ENCODE measurements at places on chromosomes 7 and 10.

- no peak for DNase-seq
Observed at GRCh38 chr10:59934701-59935100, 28.3 kb upstream of the CCDC6 start.

DNA sequence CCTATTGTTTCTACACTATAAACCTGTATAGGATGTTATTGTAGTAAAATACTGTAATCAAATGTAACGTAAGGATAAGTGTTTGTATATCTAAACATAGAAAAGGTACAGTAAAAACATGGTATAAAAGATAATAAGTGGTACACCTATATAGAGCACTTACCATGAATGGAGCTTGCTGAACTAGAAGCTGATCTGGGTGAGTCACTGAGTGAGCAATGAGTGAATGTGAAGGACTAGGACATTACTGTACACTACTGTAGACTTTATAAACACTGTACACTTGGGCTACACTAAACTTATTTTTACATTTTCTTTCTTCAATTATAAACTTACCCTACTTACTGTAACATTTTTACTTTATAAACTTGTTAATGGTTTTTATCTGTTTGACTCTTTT lies 732.9 kb upstream of the LRRN3 start:
- no peak for DNase-seq

DNA sequence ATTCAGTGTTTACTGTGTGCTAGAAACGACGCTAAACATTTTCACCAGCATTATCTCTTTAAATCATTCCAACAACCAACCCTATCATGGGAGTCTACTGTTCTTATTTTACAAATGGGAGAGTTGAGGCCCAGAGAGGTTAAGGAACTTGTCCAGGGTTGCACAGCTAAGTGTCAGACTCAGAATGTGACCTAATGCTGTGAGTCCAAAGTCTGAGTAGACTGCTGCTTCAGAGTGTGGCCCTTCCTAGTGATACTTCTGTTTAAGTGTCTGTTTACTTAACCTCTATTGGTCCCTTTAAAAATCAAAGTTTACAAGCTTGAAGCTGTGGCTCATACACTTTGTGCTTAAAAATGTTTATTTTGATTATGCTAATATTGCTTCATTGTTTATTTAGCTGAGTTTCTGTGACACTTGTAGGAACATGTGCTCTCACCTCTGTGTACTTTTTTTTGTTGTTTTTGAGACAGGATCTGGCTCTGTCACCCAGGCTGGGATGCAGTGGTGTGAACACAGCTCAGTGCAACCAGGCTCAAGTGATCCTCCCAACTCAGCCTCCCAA lies 84.4 kb upstream of the SYPL1 start:
- DNase-seq = no peak

- no peak for DNase-seq
Observed at GRCh38 chr10:70621503-70622078, 19.1 kb upstream of the PRF1 start.

GRCh38 chr10:74290708-74291107 lies 139.7 kb downstream of the ADK start:
- peak; percentile 79 for DNase-seq

DNA sequence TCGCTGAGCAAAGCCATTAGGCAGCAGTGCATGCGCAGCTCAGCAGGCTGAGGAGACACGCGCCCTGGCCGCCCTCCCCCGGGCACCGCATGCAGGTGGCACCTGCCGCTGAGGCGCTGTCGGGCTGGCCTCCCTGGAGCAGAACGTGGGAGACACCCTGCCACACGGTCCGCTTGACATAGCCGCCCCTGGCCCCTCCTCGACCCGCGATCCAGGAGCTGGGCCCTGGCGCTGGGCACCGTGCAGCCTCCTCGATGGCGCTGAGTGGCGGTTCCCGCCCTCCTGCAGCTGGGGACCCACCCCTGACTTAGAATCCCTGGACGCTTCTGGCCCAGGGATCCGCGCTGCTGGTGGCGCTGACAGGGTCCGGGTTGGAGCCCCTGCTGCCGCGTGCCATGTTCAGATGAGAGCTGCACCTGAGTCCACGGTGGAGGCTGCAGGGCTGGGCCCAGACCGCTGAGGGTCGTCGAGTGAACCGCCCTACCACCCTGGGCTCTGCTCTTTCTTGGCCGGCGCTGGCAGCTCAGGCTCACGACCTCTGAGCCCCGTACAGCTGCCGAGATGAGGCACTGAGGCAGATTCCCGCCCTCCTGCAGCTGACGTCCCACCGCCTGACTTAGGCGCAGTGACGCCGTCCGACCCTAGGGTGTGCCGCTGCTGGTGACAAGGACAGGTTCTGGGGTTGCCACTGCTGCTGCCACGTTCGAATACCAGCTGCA lies 116.8 kb downstream of the OR13A1 start:
- DNase-seq = no peak

DNA sequence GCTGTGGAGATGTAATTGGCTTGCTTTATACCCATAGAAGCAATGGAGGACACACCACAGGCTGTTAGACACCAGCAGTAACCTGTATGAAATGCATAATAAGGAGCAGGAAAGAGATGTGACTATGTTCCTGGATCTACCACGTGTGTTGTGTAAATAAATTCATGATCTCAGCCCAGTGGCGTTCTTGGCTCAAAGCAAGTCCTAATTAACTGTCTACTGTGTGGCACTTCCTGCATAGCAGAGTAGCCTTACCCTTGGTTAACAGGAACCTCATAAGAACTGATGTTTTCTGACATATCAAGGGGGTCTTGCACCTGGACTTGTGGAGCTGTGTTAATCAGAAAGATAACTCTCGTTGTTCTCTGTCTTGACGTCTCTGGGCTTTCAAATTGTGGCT lies 25.7 kb upstream of the FAM180A start:
- peak; percentile 63 for DNase-seq

DNA sequence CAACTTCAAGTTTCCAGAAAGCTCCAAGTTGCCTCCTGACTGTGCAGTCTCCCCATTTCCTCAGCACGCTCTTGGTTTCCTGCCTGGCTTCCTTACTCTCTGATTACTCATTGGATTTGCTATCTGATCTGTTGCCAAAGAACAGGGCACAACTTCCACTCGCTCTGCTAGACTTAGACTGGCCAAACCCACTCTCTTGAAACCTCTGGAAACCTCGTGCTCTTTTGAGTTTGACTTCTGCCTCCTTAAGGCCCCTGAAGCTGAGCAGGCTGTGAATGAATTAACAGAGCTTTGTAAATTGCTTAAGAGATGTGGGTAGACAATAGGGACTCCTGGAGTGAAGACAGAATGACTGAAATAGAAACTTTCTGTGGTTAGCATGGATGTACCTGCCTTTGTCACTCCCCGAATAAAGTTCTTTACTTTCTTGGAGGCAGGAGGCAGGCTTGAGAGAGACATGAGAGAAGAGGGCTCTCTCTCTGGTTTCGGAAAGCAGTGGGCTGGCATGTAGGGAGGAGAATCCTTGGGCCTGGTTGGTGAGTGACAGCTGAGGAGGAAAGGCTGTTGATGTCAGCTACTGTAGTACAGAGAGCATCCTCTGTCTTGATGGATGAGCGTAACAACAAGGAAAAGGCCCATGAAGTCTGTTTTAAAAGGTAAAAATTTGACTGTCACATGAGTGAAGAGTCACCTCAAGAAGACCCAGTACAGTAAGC lies 70.8 kb downstream of the CHN2 start:
- DNase-seq = peak; percentile 14

DNA sequence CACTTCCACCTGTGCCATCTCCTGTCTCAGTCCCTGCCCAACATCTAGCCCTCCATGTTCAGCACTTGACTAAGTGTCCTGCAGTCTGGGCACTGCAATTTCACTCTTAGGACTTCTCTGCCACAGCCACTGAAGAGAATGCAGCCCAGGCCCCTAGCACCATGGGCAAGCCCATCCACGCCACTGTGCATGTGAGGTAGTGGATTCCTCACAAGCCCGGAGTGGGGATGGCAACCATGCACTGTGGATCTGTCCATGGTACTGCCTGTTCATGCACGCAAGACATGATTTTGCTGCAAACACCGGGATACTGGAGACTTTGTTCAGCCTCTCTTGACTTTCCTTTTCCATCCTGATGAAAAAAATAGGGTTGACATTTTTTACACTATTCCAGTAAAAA lies 12.3 kb downstream of the DDC start:
- peak; percentile 44 for DNase-seq

DNA sequence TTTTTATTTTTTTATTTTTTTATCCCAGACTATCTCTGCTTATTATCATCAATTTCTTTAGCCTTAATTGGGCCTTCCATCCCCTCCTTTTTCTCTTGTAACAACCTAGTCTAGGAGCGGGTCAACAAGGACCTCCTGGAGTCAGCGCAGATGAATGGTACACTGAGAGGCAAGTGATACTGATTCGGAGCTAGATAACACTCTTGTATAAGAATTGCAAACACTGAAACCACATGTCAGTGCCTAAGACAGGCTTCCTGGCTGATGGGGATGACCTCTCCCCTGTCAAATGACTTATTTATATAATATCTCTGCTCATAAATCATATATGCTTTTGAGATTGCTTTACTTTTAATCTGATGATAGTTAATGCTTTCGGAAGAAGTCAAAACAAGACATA lies 22.7 kb downstream of the BPGM start:
- no peak for DNase-seq

DNA sequence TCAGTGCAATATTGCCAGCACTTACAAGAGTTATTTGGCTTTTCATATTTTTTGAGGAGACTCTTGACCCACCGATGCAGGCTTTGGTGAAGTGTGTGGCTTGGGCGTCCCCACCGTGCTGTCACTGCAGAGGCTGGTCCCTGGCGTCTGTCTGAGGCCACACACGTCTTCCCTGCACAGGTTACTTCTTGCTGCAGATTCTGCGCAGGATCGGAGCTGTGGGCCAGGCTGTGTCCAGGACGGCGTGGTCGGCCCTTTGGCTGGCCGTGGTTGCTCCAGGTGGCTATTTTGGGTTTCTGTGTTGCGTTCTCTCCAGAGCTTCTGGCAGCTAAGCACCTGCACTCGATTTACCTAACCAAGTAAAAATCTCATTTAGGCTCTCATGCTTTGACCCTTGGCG lies 18.9 kb downstream of the SUN1 start:
- no peak for DNase-seq

GRCh38 chr10:60155943-60156683 lies 233.6 kb downstream of the ANK3 start:
- no peak for DNase-seq

GRCh38 chr10:133174689-133175263 lies 14.8 kb downstream of the KNDC1 start:
- no peak for DNase-seq

DNA sequence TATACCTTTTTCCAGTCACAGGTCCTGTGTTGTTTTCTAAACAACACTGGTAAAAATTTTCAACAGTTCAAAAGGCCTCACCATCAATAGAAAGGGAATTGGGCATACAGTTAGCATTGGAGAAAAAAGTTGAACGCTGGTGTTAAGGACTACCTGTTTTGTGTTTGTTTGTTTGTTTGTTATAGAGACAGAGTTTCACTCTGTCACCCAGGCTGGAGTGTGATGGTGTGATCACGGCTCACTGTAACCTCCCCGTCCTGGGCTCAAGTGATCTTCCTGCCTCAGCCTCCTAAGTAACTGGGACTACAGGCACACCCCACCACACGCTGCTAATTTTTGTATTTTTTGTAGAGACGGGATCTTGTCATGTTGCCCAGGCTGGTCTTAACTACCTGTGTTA lies 306.1 kb downstream of the PRPF18 start:
- no peak for DNase-seq

DNA sequence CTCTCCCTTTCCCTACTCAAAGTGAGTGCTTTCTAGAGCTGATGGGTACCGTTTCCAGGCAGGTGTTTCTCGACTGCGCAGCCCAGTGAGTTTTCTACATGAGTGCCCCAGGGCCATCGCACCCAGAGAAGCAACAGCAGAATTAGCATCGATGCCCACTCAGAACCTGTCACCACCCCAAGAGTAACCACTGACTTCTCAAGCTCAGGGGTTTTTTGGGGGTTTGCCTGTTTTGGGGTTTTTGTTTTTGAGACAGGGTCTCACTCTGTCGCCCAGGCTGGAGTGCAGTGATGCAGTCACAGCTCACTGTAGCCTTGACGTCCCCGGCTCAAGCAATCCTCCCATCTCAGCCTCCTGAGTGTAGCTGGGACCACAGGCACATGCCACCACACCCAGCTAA lies 25.7 kb downstream of the SNX8 start:
- no peak for DNase-seq

- DNase-seq = peak; percentile 63
Observed at GRCh38 chr7:2800931-2801688, 43.0 kb downstream of the GNA12 start.

DNA sequence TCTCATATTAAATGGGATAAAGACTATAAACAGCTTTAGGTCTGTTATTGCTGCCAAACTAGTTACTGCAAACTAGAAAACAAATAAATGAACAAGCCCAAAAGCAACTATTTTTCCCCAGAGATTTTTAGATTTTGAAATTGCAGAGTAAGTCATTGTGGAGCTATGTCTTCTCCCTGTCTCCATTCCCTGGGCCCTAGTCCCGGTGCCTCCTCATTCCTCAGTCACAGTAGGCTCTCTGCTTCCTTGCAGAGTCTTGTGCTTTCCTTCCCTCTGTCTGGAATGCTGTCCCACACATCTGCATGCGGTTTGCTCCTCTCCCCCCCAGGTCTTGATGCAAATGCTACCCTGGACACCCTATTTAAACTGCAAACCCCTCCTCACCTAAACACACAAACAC lies 4.0 kb downstream of the PNLIPRP3 start:
- DNase-seq = no peak

DNA sequence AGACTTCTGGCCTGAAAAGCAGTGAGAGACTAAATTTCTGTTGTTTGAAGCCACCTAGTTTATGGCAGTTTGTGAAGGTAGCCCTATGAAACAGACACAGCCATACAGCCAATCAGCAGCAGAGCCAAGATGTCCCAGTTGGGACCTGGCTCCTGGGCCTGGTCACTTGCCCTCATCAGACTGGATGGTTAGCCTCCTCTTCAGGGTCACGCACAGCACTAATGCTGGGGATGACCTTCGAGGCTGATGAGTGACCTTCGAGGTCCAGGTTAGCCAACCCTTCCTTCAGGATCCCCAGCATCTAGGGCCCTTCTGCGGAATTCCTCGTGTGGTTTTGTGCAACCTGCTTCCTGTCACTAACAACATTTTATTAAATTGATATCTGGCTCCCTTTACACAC lies 229.7 kb downstream of the FANK1 start:
- no peak for DNase-seq

- DNase-seq = peak; percentile 50
Observed at GRCh38 chr7:80078159-80078731, 56.4 kb upstream of the GNAI1 start.

DNA sequence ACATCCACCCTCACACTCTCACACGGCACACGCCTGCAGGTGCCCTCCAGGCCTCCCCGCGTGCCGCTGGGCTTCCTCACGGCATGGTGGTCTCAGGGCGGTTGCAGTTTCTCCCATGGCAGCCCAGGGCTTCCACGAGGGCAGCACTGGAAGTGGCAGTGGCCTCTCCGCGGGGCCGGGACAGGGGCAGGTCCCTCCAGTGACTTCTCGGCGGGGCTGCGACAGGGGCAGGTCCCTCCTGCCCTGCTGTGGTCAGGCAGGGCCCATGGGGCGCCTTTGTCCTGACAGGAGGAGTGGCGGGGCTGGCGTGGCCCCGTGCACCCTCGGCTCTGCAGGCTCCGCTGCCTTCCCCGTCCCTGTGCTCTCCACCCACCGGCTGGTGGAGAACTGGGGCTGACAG lies 19.0 kb downstream of the PWWP2B start:
- no peak for DNase-seq
